ENCODE measurements at places on chromosomes 2 and 18.
A peak's percentile ranks its signal among the peaks of the same experiment; 100 is the strongest.

- DNase-seq, result no peak
These were observed 106.4 kb downstream of the MBD2 start for GRCh38 chr18:54117853-54118773.

DNA sequence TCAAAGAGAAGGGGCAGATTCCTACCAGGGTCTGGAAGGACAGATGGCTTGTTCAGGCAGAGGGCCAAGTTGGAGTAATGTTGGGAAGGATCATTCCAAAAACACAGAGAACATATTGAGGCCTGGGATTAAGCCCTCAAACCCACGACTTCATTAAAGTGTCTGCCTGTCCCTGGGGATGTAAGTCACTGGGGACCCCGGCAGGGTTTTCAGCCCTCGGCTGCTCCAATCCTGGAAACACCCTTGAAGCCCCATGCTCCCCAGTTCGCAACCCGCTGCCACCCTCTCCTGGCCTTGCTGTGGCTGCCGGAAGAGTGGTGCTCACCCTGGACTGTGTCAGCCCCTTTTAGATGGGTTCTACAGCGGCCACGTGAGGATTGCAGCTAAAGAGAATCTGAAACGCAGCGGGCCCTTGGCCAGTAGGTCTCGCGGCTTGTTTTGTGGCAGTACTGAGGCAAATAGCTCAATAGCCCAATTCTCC lies 79.9 kb downstream of the EPAS1 start:
- DNase-seq, result peak; percentile 95

GRCh38 chr2:142175813-142176338 lies 45.1 kb upstream of the LRP1B start:
- peak; percentile 39 for DNase-seq

GRCh38 chr2:233495503-233496496 lies 70.8 kb downstream of the USP40 start:
- DNase-seq, result no peak

DNA sequence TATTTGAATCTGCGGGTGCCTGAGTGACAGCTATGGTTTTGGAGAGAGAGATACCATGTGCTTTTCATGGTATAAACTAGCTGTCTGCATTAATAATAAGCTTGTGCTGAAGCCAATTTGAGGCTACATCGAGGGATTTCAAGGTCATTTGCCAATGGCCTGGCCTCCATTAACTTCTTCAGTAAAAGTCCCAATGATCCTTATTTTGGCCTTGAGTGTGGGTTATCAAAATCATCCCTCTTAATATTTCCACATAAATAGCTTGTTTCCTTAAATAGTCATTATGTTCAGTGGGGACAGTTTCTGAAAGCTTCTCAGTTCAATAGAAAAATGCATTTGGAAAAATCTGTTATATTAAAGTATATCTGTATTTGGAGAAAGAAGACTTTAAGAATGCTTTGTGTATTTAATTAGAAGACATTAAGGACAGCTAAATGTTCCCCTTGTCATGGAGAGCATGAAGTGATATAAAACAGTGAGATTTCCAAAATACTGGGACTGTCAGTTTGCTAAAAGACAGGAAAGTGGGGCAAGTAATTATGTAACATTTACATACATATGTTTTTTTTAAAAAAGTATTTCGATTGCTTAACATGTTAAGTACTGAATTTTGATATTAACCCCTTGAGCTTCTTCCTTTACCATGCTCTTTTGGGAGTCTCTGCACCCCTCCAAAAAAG lies 355.5 kb upstream of the ZEB2 start:
- no peak for DNase-seq

GRCh38 chr2:101775092-101775491 lies 77.6 kb downstream of the MAP4K4 start:
- no peak for DNase-seq

GRCh38 chr18:23433360-23433759 lies 19.7 kb upstream of the RIOK3 start:
- peak; percentile 1 for DNase-seq

DNA sequence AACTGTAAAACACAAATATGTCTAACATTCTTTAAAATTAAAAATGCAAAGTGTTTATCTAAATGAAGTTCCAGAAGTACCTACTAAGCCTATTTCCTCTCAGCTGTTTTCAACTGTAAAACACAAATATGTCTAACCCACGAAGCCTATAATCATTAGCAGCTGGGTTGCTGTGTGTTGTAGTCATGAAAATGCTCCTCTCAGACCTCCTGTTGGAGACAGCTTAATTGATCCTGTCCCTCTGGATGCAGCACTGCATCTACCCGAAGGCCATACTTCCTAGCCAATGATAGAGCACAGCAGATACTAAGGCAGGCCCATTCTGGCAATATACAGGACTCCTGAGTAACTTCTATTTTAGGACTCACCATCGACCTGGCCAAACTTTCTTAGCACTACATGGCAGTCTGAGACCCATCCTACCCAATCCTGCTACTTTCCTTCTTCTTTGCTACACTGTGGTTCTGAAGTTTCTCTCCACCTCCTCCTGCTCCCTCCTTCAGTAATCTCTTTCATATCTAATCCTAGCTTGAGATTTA lies 92.5 kb upstream of the RBBP8 start:
- DNase-seq, result peak; percentile 56

All from NCI-H82 (cell line).